ENCODE measurements at places on chromosomes 5 and 9.

GRCh38 chr9:35731415-35732184 lies 395 bp downstream of the TLN1 start:
- DNase-seq = no peak

GRCh38 chr9:123065196-123065595 lies 31.7 kb downstream of the GPR21 start:
- no peak for DNase-seq

- no peak for DNase-seq
Measured at GRCh38 chr5:68046445-68046844, 169.1 kb upstream of the PIK3R1 start.

GRCh38 chr9:136596630-136597031 lies 50.8 kb upstream of the NOTCH1 start:
- DNase-seq = no peak

- no peak for DNase-seq
Measured at GRCh38 chr5:28065656-28066055, 1027.3 kb upstream of the CDH9 start.

DNA sequence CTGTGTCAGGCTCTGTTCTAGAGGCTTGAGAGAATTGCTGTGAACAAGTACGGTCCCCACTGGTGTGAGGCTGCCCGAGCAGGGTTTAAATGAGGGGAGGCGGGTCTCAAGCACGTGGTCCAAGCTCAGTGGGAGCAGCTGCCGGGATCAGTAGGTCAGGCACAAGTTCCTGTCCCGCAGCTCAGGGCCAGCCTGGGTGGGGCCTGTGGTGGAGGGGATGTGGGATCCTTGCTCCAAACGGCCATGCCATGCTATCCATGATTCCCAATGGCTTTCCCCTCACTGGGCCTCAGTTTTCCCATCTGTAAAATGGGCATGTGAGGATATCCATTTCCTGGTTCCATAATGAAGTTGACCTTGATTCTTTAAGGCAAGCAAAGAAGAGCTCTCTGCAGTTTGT lies 17.1 kb downstream of the OBP2B start:
- no peak for DNase-seq

DNA sequence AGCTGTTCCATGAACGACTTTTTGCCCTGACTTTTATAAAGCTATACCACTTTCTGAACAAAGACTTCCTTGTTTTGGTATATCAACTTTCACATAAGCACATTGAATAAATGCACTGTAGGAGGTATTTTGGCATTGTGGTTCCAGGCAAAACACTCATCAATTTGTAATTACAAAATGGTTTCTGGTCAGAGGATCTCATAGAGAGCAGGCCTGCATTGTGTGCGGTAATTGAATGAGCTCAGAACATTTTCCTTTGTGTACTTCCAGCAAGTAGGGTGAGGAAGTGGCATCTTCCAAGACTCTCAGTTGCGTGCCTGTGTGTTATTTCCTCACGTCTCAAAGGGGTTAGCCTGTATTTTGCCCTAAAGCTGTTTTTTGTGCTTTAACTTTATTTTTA lies 89.2 kb downstream of the PDE6A start:
- no peak for DNase-seq

DNA sequence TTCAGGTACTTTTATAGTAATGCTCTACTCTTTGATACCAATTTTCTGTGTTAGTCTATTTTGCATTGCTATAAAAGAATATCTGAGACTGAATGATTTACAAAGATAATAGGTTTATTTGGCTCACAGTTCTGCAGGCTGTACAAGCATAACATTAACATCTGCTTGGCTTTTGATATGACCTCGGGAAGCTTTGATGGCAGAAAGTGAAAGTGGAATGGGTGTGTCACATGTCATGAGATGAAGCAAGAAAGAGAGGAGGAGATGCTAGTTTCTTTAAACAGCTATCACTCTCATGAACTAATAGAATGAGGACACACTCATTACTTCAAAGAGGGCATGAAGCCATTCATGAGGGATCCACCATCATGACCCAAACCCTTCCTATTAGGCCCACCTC lies 270.9 kb upstream of the IL12B start:
- no peak for DNase-seq

- no peak for DNase-seq
Measured at GRCh38 chr5:157680239-157680638, 8.9 kb downstream of the C5orf52 start.

DNA sequence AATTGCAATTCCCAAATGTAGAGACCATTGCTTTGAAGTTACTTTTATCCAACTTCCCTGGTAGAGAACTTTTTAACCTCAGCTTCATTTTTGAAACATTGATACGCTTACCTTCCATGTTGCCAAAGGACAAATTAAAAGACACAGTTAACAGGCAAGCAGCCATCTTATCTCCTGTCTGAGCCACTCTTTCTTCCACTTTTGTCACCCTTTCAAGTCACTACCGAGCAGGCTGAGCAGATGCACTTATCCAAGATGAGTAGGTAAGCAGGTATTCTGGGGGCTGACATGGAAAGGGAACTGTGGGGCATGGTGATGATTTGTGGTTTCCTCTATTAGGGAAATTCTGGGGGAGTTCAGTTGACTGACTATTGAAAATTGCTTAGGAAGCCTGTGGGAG lies 66.7 kb downstream of the DOCK2 start:
- DNase-seq = no peak

GRCh38 chr5:83767409-83767992 lies 46.8 kb upstream of the HAPLN1 start:
- DNase-seq = no peak

- DNase-seq = no peak
Measured at GRCh38 chr9:120890320-120891244, 13.6 kb upstream of the PHF19 start.

- peak; percentile 89 for DNase-seq
Measured at GRCh38 chr5:68433923-68434879, 218.6 kb downstream of the PIK3R1 start.

- DNase-seq = peak; percentile 69
Measured at GRCh38 chr5:138068742-138069600, 14.9 kb upstream of the WNT8A start.

GRCh38 chr9:106179191-106179590 lies 484.9 kb downstream of the TMEM38B start:
- no peak for DNase-seq

DNA sequence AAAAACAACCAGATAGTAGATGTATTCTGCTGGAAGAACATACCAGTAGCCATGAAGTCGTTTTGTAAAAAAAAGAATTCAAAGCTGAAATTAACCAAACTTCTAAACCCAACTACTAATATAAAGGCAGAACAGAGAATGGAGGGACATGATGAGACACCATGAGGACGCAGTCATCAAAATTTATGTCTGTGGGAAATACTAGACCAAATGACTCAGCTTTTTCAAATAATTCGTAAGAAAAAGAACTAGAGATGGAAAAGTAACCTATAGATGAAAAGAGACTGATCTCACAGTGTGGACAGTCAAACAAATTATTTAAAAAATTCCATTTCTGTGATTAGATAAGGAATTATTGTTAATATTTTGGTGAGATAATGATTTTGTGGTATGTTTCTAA lies 10.3 kb downstream of the TTC23L start:
- no peak for DNase-seq

DNA sequence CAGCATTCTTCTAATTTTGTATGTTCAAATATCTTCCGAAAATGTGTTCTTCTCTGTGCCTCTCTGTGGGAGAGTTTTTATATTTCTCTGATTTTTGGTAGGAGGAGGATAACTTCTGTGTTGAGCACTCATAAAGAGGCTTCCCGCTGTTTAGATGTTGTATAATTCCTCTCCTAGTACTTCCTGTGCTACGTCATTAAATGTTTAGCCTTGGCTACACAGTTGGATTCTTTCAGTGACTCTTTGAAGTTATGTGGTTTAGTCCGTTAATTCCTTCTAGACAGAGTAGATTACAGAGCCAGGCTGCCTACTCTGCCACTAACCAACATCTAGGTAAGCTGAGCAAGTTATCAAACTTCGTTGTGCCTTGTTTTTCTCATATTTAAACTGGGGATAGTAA lies 302.6 kb downstream of the OSTF1 start:
- DNase-seq = no peak

DNA sequence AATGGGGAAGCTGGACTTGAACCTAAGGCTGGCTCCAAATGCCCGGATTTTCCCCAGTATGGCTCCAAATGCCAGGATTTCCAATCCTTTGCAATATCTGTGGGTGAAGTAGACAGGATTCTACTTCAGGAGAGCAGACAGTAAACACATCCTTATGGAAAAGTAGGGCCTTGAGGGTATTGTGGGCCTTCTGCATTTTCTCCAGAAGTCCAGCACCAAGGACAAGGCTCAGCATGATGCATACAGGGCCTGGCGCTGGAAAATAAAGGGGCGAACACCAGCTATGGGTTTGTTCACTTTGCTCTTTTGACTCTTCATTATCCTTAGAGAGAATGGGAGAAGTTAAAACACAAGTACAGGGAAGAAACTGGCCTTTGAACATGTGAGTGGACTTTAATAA lies 347.5 kb downstream of the SEMA5A start:
- DNase-seq = no peak

DNA sequence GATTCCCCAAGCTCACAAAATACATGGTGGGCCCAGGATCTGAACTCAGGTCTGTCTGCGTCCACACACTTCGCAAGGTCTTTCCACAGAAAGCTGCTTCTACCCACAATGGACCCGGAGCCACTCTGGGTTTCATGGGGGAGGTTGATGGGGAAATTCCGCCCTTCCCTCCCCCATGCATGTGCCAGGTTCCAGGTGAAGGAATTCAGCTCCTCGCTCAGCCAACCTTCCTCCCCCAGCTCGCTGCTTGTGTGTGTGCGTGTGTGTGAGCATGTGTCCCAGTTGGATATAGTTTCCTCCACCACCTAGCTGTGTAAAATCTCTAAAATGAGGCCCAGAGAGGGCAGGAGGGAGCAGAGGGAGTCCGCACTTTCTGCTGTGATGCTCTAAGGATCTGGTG lies 1.0 kb downstream of the PTGS1 start:
- DNase-seq = no peak

DNA sequence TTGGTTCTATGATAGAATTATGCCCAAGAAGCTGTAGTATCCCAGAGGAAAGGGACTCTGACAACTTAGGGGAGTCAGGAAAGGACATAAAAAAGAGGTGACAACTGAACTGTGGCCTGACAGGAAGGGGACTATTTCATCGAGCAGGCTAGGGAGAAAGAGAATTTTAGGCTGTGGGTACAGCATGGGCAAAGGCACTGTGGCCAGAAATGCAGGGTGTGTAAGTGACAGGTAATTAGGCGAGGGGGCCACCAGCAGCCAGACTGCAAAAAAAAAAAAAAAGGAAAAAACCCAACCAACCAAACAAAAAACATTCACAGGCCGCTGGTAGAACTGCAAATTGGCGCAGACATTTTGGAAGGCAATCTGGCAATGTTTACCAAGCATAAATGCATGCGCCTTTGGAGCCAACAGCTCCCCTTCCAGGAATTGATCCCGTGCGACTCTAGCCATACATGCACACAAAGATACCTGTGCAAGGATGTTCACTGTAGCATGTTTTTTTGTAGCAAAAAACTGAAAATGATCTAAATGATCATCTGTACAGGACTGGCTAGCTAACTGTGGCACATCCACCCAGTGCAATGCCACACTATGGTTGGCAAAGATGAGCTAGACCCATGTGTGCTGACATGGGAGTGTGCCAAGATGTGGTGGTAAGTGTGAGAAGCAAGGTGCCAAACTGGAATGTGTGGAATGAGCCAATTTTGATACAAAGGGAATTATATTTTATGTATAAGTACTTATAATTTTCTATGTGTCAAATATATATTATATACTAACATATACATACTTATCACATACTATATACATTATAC lies 1.1 kb downstream of the EIF4E1B start:
- no peak for DNase-seq

GRCh38 chr9:2872931-2873323 lies 29.0 kb upstream of the PUM3 start:
- no peak for DNase-seq

GRCh38 chr5:132556153-132556762 lies 519 bp upstream of the RAD50 start:
- DNase-seq = no peak

GRCh38 chr9:134701581-134702259 lies 60.1 kb downstream of the COL5A1 start:
- DNase-seq = no peak

DNA sequence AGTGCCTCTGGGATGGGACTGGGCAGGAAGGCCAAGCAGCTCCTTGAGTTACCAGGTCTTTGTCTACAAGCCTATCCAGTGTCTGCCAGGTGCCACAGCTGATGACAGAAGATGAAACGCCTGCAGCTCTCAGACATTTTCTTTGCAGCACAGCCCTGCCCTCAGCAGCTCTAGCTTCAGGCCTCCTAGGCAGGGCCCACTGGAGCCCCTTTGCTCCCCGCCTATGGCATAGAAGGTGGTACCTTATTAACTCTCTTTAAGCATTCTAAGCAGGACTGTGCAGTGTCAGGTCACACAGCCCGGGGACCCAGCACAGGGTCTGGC lies 1.3 kb upstream of the SKP1 start:
- no peak for DNase-seq

GRCh38 chr9:108271236-108271635 lies 584.5 kb downstream of the ACTL7B start:
- DNase-seq = no peak

DNA sequence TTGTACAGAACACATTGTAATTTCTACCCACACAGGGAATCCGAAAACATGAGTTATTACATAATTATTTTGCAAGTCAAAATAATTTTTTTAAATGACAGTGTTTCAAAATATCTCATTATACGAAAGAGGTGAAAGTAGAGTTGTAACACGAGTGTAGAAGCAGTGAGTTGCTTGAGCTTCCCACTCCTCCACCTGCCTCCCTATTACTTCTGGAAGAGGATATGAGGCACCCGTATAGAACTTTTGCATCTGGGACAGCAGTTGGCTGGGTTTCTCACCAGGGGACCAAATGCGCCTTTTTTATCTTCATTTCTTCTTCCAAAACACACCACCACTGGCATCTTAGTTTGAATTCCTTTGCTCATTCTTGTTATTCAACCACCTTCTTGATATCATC lies 779.0 kb upstream of the COX7C start:
- DNase-seq = no peak

GRCh38 chr5:153365547-153365946 lies 124.9 kb upstream of the GRIA1 start:
- DNase-seq = no peak

GRCh38 chr5:16906255-16906654 lies 29.8 kb downstream of the MYO10 start:
- no peak for DNase-seq

DNA sequence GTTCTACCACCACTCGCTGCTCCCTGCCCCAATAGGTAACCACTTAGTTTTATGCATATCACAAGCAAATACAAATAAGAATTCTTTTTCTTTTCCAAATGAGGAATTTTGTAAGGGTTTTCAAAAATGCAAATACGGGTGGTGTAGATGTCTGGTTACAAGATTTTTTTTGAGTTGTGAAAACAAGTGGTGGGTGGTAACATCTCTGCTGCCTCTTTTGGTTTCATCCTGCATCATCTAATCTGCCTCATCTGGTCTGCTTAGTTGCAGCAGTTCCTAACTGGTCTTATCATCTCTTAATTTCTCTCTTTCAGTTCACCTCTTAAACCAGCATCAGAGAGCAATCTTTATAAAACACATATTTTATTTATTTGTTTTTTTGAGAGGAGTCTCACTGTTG lies 5.3 kb downstream of the NFX1 start:
- DNase-seq = no peak

All from activated CD4-positive, CD25-positive, alpha-beta regulatory T cell treated with anti-CD3 and anti-CD28 coated beads, Interleukin-2, amount 50 U/mL, for 72 hours (primary cell).